SHP77 (cell line): ENCODE measurements at places on chromosomes 3 and 15.

DNA sequence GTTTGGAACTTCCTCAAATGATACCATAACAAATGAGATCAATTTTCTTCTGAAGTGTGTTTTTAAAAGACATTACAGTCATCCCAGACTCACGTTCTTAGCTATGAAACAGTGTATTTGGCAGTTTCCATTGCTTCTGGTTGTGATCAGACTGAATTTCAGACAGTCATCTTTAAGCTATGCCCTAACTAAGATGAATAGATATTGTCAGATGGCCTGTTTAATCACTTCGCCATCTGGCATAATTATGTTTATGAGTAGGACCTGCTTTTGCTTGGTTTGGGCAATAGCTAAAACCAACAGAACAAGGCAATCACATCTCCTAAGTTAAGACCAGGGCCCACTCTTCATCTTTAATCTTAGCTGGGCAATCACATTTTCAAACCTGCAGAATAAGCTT is 313.1 kb downstream of the SV2B start:
- no peak for DNase-seq

- DNase-seq = no peak
These were observed 11.3 kb downstream of the EXOSC7 start for GRCh38 chr3:44987332-44987731.

GRCh38 chr3:39189959-39190269 is 2.5 kb downstream of the XIRP1 start:
- DNase-seq = peak; percentile 77

- DNase-seq = no peak
These were observed 101.8 kb downstream of the NECTIN3 start for GRCh38 chr3:111173328-111173900.

DNA sequence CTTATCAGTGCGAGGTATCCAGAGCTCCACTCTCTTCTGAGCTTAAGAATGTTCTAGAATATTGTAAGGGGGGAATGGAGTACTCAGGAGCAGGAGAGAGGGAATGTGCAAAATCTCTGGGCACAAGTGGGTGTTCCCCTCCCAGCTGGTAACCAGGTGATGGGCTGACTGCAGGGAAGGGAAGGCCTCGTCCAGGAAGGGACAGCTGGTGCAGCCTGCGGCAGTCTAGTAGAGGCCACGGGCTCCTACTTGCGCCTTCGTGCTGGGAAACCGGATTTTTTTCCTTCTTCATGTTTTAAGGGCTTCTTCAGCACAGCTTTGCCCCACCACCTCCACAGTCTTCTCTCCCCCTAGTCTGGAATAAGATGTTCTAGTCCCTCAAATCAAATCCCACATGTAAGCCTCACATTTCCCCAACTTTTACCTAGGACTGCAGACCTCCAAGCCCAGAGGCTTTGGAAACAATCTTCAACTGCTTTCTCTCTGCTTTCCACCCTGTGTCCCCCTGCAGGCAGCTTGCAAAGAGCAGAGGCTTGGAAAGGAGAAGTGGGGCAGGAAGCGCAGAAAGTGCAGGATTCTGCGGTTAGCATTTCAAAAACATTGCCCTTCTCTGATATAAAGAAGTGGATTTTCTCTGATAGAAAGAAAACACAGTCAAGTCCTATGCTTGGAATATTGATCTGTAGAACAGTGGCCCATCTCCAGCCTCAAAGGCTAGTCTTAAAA is 11.9 kb upstream of the CGNL1 start:
- DNase-seq = no peak

DNA sequence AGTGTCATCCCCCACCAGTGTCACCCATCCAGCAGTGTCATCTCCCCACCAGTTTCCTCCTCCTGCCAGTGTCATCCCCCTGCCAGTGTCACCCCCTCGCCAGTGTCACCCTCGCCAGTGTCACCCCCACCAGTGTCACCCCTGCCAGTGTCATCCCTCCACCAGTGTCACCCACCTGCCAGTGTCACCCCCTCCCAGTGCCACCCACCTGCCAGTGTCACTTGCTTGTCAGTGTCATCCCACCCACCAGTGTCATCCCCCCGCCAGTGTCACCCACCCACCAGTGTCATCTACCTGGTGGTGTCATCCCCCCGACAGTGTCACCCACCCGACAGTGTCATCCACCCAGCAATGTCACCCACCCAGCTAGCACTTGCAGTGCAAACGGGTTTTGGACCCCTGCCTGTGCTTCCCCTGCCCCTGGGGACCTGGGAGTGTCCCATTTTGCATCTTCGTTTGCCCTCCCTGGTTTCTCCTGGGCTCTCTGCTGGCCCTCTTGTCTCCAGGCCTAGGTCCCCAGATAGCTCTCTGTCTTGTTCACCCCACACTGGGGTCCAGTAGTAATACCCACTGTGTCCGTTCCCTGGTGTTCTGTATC is 99.8 kb upstream of the PRR20G start:
- DNase-seq = no peak

- no peak for DNase-seq
These were observed 357.8 kb downstream of the OCA2 start for GRCh38 chr15:27741226-27741860.

GRCh38 chr3:173690542-173691180 is 293.1 kb downstream of the NLGN1 start:
- DNase-seq = no peak

GRCh38 chr3:42661593-42662022 is 8.1 kb downstream of the ZBTB47 start:
- no peak for DNase-seq

- no peak for DNase-seq
These were observed 316.5 kb upstream of the ICE2 start for GRCh38 chr15:60795471-60795870.

DNA sequence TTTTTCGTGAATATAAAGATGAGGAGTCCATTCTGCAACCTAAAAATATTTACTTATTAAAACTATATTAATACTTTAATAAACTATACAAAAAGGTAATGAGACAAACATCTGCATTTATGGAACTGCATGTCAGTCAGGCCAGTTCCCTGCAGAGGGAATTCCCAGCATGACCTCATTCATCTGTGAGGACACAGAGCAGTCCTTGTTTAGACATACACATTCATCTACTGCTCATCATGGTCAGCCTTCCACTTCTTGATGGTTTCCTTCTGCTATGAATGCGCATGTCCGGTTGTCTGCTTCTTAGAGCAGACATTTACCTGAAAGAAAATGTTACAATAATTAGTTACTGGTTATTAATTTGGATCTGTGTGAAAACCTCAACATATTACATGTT is 3.3 kb upstream of the ACTR8 start:
- DNase-seq = no peak

DNA sequence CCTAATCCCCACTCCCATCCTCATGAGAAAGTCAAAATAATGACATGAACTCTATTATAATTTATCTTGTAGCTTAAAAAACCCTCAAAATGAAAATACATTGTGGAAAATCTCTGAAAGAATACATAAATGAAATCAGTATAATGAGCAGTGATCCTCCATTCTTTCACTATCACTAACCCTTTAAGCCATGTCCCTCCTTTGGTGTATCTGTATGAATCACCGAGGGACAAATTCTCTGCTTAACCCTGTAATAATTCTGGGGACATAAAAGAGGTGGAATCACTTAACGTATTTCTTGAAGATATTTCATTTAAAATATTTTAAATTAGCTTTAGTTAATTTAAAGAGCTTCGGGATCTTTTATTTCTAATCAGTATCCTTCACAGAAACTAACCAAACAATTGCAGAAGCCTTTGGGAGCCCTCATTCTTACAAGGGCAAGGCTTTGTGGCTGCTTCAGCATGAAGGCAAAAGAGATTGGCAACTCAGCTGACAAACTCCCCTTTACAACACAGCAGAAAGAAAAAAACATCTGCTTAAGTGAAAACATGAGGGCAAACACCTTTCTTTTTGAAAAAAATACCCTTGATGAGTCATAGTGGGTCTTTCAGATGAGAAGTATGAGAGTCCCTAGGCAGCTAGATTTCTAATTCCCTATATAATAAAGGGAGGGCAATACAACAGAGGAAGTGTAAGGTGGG is 44.0 kb upstream of the ALCAM start:
- DNase-seq = no peak

DNA sequence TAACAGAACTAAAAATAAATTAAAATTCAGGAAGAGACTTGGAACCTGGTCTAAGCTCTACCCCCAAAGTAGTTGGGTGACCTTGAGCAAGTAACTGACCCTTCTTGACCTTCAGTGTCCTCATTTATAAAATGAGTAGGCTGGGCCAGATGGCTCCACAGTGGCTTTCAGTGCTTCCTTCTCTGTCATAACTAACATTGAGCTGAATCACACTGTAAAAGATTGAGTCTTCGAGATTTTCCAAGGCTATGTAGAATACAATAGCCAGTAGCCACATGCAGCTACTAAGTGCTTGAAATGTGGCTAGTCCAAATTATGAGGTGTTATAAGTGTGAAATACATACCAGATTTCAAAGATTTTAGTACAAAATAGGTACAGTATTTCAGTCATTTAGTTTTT is 313.3 kb downstream of the MECOM start:
- no peak for DNase-seq

DNA sequence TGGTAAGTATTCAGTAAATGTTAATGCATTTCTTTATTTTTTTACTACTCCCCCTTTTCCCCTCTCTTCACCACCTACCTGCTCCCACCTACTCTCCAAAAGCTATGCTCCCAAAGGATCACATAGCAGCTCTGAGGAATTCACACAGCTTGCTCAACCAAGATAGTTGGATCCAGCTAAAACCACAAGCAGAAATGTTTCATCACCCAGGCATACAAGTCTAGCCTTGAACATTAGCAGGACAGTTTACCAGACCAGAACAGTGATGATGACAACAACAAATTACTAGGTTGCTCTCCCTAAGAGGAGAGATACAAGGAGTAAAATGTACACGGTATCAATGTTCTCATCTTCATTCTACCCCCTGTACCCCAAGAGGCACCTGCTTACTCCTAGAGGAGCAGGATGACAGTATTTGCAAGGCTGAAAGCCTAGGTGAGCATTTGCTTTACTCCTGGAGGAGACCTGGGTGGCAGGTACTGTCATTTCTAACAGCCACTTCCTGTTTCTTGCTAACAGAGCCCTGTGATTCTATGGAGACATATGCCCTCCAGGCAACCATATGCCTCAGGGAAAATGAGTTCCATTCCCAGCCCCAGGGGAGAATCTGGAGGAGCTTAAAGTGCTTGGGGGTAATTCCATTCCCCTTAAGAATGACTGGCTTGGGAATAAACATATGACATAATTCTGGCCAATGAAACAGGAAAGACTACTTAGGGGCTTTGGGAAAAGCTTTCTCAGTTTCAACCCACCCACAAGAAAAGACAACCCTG is 237.5 kb downstream of the NTRK3 start:
- DNase-seq = no peak

DNA sequence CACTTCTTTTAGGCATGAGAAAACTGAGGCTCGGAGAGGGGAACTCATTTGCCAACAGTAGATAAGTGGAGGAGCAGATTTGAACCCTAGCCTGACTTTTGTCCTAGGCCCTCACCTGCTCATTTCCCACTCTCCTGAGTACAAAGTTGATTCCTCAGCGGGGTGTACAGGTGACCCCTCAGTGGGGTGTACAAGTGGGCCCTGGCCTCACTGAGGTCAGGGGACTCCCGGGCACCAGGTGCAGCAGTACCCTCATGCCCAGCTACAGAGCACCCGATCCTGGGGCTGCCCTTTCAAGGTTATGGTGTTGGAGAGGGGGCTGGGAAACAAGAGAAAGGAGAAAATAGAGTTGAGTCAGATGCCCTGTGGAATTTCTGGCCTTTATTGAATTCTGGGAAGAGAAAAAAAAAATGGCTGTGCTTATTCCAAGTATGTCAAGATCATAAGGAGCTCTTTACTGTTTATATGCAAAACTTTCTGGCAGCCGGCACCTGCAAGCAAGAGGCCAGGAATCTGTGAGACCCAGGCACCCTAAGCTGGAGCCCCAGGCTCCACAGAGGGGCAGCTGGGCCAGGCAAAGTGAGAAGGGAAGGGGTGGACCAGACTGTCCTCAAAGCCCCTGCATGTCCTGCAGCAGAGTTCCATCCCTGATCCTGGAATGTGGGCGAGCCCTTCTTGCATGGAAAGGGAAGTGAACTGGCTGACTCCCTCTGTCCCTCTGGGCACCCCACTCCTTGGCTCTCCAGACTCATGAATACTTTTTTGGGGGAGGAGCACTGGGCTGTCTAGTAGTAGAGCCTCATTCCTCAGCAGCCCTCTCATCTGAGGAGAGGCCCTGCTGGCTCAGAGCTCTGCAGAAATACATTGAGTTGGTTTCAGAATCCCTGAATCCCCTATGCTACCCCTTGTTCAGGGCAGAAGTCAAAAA is 43.1 kb downstream of the AMOTL2 start:
- no peak for DNase-seq

DNA sequence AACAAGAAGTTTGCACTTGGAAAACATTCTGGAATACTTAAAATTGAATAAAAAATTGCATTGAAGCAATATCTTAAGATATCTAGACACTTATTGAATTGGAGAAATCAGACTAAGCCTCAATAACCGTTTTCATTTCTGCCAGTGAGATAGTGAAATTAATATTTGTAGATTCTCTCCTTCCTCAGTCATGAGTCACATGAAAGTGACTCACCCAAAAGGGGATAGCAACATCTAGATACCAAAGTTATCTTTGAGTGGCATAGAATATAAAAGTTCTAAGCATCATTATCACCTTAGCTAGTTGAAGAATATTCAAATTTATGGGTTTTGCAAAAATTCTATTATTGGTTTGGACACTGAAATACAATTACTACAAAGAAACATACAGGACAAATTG is 614.8 kb upstream of the ZNF717 start:
- no peak for DNase-seq

GRCh38 chr15:89052474-89052873 is 35.8 kb upstream of the ABHD2 start:
- DNase-seq = no peak

GRCh38 chr15:82530606-82531379 is 9.5 kb downstream of the RPS17 start:
- no peak for DNase-seq

DNA sequence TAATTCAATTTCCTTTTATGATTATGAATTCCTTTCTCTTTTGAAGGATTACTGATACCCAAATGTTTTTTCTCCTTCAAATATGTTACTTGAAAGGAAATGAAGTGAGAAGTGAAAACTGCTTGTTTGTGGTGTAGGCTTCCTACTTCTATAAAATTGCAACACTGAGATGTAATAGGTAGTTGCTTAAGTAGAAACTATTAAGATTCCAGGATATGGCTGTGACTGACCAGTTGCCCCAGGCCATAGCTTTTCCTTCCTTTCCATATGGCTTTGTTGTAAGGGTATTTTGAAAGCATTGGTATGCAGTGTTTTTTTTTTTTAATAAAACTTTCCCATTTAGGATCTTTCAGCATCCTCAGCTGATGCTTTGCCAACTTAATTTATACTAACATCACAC is 28.5 kb downstream of the DNAJC13 start:
- no peak for DNase-seq

- DNase-seq = peak; percentile 13
These were observed 73.7 kb downstream of the TM2D3 start for GRCh38 chr15:101578443-101578894.
